Endodermal cell (in vitro differentiated cells): ENCODE measurements at places on chromosomes 1 and 21. TPM values are rescaled to one million over a fixed set of nuclear protein-coding genes. Genes with fewer than 3 reads are reported as not detected.

LRRC38 gene
- total RNA-seq = 0.43 and 0.46 TPM in 2 replicates

C8B gene
- total RNA-seq = not detected in 3 replicates

PLCH2 gene
- total RNA-seq = 0.21 to 0.31 TPM in 2 of 3 replicates, not detected in the other

RHBDL2 gene
- not detected in 3 replicates for total RNA-seq

- DNase-seq = peak; percentile 51
Observed at GRCh38 chr1:40017951-40018575, 22.5 kb upstream of the CAP1 start.

DNA sequence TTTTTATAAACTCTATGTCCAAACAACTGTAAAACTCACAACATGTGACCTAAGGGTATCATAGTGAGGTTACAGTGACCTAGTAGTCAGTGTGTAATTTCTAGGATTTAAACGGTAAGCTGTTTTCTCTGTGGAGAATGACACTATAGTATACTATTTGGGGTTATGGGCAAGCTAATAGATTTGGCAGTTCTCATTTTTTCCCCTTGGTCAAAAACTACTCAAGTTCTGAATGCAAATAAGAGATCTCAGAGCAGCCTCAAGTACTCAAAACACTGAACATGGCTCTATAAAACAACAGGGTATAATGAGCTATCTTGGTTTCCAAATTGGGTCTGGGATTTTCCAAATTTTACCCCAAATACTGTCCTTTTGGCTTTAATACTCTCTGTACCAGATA is 88.5 kb upstream of the HMCN1 start:
- DNase-seq = no peak

DNA sequence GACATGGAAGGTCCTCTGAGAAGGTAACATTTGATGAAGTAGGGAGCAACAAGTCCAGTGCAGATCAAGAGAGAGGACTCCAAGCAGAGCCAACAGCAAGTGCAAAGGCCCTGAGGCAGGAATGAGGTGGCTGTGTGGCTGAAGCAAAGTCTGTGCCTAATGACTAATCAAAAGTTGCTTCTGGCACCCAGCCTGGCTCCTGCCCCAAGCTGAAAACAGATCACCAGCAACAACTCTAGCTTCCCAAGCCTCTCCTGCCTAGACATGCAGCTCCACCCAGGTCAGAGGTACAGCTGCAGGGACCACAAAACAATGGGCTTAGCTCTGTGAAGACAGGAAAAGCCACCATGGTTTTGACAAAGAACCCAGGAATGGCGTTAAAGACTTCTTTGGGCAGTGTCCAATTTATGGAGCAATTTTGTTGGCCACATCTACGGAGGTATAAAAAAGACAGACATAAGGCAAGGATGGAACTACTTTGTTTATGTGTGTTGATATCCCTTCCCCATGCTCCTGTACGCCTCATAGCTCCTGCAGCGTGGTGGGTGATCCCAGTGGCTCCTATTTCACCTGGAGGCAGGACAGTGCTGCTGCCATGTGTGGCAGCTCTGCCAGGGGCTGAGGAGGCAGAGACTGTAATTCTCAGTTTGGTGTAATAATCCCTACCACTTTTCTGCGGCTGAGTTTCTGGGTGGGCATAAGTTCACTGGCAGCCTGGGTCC is 26.4 kb upstream of the IGSF3 start:
- DNase-seq = no peak

DNA sequence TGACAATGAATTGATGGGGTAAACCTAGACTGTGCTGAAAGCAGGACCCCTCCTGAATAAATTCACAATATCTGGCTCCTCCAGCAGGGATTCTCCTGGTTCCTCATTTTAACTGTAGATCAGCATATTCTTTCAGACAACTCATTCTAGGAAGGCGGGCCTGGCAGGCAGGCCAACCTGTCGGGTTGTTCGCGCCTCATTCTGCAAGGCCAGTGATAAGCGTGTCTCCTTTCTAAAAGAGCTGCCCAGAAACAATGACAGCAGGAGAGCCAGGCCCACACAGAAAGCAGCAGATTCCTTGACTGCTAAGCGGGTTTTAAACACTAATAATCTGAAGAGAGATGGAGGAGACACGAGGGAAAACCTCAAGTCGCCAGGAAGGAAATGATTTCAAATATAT is 70.0 kb downstream of the NTPCR start:
- peak; percentile 91 for DNase-seq

GRCh38 chr21:38036016-38036415 is 119.8 kb upstream of the KCNJ6 start:
- no peak for DNase-seq

- peak; percentile 98 for DNase-seq
Observed at GRCh38 chr1:203290261-203291089, 14.8 kb upstream of the BTG2 start.
